ENCODE measurements at places on chromosomes 4 and X.

GRCh38 chrX:40671126-40671525, 23.8 kb upstream of the CXorf38 start:
- no peak for DNase-seq

GRCh38 chr4:77201857-77202256, 44.9 kb downstream of the CCNG2 start:
- no peak for DNase-seq

- no peak for DNase-seq
Measured at GRCh38 chr4:100843910-100844309, 326.1 kb upstream of the EMCN start.

GRCh38 chr4:179472164-179472563, 2029.9 kb upstream of the AGA start:
- no peak for DNase-seq

DNA sequence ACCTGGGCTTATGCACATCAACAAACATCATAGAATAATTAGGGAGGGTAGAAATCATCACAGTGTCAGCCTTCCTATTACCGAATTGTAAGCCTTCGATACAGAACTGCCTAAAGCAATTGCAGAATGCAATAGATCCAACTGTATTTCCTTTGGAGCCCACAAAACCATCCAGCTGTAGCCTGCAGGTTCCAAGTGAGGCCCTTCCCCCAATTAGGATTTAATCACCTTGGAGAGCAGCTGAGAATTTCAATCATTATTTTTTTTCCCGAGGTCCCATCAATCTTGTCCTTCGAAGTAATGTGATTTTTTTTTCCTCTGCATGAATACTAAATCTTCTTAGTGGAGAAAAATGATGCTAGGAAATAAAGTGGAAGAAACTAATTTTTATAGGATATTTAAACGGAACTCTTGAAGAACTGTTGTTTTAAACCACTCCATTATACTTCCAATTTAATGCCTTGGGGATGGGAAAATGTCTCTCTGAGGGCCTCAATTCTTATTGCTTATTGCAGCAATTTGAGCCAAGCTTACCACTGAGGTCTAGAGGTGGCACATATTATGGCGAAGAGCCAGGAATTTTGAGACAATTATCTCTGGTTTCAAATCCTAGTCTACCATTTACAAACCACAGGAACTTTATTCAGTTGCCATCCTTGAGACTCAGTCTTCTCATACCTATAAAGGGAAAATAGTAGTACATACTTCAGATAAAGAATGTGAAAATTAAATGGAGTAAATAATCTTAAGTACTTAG, 953.4 kb upstream of the IGFBP7 start:
- no peak for DNase-seq

All from left forelimb (tissue), 1 donor.